ENCODE measurements at places on chromosomes 3 and 15.

GRCh38 chr15:29090617-29091466 lies 178.8 kb downstream of the NSMCE3 start:
- DNase-seq = no peak

DNA sequence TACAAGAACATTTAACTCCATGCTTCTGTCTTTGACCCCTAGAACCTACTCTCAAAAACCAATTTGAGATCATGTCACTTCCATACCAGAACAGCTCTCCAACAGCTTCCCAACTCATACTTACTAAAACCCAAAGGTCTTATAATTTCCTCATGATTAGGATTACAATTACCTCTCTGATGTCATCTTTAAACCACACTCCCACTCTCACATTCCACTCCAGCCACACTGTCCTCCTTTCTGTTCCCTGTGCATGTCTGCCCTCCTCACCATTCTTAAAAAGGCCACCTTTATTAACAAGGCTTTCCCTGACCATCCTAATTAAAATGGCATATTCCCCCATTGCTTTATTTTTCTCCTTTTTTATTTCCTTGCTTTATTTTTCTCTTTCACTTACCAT lies 18.9 kb downstream of the PHC3 start:
- DNase-seq = no peak

- no peak for DNase-seq
Observed at GRCh38 chr3:172341482-172342059, 106.7 kb downstream of the GHSR start.

DNA sequence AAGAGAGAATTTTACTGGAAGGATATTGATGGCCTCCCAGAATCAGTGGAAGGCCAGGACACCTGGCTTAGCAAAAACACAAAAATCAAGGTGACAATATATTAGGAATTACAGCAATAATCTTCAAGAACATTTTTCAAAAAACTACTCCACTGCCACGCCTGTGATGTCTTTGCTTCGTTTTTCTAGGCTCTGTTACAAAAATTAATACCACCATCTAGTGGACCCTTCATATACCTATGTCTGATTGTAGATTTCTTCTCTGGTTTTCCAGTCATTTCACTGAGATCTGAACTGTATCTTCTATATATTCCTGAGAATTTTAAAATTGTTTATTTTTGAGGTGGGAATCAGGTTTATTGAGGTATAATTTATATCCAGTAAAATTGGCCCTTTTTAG lies 5.6 kb upstream of the SLC33A1 start:
- no peak for DNase-seq

DNA sequence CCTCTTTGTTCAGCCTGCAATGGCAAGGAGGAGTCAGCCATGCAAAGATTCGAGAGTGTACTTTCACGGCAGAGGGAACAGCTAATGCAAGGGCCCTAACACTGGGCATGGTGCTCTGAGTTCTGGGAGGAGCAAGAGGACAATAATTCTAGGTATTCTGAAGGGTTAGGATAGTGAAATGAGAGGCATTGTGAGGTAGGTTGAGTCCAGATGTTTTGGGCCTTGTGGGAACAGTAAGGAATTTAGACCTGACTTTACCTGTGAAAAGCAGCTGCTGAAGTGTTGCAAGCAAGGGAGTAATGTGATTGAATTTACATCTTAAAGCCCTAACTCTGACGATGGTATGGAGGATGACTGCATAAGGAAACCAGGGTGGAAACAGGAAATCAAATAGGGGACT lies 211.6 kb downstream of the CNTN3 start:
- no peak for DNase-seq

- DNase-seq = no peak
Observed at GRCh38 chr3:58117561-58118181, 93.1 kb downstream of the DNASE1L3 start.

DNA sequence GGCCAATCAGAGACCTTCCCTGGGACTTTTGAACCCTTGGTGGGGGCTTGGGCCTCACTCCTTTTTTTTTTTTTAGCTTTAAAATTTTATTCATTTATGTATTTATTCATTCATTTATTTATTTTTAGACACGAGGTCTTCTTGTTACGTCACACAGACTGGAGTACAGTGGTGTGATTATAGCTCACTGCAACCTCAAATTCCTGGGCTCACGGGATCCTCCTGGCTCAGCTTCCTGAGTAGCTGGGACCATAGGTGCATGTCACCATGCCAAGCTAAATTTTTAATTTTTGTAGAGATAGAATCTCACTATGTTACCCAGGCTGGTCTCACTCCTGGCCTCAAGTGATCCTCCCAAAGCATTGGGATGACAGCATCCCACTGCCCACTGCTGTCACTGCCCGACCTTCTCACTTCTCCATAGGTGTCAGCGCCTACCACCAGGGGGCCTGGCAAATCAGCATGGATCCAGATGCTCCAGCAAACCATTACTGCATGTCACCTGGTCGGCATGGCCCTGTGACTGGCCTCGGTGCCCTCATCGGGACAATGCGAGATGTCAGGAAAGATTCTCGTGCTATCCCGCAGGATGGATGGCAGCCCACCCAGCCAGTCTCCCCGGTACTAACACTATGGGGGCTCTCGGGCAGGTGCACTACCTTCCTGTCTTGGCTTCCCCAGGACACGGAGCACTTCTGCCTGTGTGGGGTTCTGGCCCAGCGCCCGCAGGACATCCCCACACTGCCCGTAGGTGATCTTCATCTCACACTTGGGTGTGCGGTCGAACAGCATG lies 3.0 kb downstream of the MYL3 start:
- no peak for DNase-seq

GRCh38 chr3:188853856-188854771 lies 317.7 kb upstream of the TPRG1 start:
- DNase-seq = no peak

DNA sequence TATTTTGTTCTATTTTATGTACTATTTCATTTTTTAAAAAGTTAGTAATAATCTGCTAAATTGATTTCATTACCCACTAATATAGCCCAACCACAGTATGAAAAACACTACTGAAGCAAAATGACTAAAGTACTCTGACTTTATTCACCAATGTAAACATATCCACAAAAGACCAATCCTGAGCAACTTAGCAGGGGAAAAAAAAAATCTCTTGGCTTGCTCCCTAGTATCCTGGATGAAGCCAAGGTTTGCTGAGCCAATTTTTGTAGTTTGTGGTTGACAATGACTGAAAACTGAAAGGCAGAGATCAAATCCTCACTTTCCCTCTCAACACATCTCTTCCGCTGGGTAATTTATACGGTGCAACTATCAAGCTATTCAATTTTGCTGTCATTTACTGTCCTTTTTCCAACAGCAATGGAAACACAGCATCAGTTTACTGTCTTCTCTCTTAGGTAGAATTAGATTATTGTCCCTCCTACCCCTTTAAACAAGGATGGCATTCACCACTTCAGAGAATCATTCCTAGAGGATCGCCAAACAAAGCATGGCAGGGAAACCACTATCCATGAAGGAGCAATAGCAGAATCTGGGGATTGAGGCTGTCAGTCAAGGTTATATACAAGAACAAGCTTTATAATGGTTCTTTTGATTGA lies 149.7 kb downstream of the THRB start:
- no peak for DNase-seq

- DNase-seq = no peak
Observed at GRCh38 chr3:133037436-133037835, 755 bp upstream of the TMEM108 start.

DNA sequence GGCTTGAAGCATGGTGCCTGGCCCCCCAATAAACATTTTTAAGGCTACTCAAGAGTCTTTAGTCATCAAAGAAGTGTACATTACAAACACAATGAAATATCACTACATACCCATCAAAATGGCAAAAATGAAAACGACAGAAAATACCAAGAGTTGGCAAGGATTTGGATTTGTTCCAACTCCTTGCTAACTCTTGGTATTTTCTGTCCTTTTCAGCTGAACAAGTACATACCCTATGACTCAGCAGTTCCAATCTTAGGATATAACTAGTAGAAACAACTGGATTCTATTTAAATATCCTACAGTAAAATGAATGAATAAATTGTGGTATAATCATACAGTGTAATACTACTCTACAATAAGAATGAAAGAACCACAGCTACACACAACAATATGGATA lies 25.1 kb upstream of the GABPB1 start:
- no peak for DNase-seq

- no peak for DNase-seq
Observed at GRCh38 chr15:85406916-85407315, 26.5 kb downstream of the AKAP13 start.

DNA sequence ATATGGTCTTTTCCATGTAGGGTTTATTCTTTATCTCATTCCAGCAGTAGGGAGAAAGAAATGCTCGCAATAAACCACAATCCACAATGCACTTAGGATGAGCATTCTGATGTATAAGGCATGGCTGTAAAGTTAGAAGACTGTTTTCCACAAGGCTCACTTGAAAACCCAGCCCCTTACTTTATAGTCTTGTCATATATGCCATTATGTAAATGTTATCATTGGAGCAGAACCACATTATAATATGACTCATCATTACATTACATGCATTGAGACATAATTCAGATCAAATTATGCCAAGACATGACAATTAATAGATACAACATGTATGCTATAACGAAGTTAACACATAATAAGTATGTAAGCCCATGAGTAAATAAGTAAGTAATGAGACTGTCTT lies 348.1 kb downstream of the LSAMP start:
- no peak for DNase-seq

DNA sequence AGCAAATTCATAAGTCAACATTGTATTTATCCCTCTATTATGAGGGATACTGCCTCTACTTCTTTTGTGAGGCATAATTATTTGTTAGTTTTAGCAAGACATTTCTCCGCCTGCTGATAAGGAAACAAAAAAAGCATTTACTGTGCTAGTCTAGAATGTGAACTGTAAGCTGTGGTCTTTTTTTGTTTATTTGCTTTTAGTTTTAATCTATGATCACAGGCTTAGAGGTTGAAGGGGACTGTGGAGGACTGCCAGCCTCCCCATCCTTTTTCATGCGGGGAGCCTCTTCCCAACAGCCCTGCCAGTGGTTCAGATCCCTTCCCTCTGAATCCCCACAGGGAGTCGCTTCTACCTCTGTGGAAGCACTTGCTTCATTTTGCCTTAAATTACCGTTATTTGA lies 331.0 kb upstream of the ROPN1 start:
- no peak for DNase-seq

DNA sequence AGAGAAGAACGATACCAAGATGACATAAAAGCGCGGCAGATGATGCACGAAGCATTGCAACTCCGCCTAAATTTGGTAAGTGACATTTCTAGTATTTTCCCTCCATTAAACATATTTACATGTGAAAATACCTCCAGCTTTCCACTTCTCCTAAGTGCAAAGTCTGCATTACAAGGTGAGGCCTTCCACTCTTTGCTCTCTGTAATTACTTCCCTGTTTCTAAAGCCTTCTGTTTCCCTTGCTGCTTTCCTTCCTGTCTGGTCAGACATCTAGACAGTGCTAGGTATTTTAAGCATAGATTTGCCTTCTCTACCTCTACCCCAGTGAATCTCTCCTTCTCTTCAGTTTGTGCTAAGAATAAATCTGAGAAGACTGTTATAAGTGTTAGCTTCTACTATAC lies 1.9 kb downstream of the P2RY12 start:
- DNase-seq = no peak

DNA sequence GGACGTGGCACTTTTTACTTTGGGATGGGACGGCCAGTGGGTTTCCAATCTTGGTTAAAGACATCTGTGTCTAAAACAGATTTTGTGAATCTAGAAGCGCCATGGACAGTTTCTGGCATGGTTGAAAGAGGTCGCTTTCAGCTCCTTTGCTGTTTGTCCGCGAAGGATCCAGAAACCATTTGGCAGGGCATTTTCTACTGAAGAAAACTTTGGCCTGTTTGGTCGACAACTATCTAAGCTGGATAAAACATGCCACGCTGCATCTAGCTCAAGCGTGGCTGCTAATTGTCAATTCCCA lies 730 bp upstream of the RORA start:
- no peak for DNase-seq

DNA sequence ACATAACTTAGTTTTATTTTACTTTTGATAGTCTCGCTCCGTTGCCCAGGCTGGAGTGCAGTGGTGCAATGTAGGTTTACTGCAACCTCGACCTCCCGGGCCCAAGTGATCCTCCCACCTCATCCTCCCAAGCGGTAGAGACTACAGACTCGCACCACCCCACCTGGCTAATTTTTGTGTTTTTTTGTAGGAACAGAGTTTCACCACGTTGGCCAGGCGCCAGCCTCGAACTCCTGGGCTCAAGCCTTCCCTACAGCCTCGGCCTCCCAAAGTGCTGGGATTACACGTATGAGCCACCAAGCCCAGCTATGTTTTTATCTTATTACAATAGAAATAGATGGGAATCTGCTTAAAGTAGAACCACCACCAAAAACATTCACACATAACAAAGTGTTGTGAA lies 2.9 kb downstream of the RNU5A-1 start:
- no peak for DNase-seq

DNA sequence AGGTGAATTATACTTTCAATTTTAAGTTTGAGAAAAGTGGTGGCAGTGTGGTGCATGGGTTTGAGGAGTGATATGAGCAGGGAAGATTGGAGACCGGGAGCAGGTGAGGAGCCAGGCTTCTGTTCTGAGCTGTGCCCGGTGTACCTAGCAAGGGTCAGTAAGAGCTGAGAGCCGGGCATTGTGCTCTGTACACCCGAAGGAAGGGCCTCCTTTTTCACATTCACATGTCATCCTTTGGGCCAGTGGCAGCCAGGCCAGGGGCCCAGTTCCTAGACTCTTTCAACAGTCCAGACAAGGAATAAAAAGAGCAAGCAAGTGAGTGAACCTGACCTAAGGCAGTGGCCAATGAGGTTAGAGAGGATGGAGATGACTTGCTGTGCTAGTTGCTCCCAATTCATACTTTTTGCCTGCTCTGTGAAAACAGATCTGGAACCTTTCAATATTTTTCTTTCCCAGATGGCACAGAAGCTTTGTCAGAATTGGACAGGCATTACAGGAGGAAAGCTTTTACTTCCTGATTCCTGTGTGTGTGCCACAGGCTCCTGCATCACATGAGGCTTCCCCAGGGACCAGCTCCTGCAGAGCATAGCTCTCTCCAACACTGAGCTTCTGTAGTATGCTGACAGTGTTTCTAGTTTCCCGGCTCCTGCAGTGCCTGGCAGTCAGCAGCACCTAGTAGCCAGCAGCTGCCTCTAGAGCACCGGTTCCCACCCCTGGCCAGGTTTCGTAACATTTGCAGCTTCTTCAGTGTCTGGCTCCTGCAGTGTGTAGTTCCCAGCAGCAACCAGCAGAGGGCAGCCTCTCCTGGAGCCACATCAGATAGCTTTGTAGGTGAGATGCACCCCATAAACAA lies 5.3 kb upstream of the TRA2B start:
- peak; percentile 86 for DNase-seq
